Foreskin keratinocyte (primary cell): ENCODE measurements at places on chromosomes 13 and 19. TPM values are rescaled to one million over a fixed set of nuclear protein-coding genes. Genes with fewer than 3 reads are reported as not detected.

DNA sequence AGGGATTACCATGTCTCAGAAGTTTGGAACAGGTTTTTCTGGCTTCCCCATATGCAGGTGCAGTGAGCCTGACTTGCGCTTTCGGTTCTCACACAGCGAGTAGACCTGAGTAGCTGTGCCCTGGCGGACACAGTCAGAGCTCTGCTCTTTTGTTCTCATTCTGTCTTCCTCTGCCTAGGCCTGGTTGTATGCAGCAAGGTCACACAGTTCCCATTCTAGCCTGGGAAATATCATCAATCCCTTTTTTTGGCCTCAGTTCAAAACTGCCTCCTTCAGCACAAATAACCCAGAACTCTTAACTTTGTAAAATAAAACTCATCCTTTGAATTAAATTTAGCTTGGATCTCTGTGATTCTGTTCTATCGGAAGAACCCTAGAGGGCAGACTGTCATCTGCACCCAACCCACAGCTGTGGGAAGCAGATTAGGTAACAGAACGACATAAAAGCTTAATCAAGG lies 10.2 kb downstream of the OXGR1 start:
- DNase-seq = peak; percentile 44

DNA sequence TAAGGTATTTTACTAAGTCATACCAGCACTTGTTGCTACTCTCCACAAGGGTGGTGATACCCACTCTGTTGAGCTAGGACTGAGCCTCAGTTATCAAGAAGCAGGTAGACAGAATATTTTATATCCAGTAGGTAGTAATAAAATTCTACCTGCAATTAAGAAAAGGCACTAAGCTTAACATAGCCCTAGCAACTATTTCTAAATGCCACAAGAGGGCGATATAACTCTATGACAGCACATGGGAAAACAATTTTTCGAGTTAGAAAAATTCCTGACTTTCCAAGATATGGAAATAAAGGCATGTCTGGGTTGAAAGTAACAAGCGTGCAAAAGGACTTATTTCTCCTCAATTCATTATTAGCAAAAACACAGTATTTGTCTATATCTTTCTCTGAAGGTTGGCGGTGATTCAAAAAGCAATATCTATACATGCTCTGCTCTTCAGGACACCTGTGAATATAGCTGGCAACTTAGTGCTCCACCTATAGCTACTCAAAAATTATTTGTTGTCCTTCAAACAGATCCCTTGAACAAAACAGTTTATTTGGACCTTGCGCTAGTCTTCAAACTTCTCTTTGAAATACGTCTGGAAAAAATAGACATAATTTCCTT lies 14.7 kb downstream of the CCDC169 start:
- peak; percentile 25 for DNase-seq

DNA sequence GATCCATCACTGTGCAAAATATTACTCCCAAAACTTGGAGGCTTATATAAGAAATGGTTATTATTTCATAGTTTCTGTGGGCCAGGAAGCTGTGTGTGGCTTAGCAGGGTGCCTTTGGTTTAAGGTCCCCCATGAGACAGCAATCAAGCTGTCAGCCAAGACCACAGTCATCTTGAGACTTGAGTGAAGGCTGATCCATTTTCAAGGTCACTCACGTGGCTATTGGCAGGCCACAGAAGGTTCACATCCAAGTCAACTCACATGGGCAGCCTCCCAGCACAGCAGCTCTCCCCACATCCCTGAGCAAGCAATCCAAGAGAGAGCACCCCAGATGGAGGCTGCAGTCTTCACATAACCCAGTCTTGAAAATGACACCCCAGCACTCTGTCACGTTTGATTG lies 537.4 kb downstream of the MYO16 start:
- no peak for DNase-seq

- DNase-seq = no peak
Observed at GRCh38 chr19:49472936-49473335, 1.1 kb upstream of the FLT3LG start.

KLK8 gene
- total RNA-seq = 88.9 and 91.7 TPM in 2 replicates

CYP4F22 gene
- total RNA-seq = 0.04 and 0.10 TPM in 2 replicates

CGB8 gene
- total RNA-seq = not detected in 2 replicates

MRPS12 gene
- 81.3 and 84.7 TPM in 2 replicates for total RNA-seq

DNA sequence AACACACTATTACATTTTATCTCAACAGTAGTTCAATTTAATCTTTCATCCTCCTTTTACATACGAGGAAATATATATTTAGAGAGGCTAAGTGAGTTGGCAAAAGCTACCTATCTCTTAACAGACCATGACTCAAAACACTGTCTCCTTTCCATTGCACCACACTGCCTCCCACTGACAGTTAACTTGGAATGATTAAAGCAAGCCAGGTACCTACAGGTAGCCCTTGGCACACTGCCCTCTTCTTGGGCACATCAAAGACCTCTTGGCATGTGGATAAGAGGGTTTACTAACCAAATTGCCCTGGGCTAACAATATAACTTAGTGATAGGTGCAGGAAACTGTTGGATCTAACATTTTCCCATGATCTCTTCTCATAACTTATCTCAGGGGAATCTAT lies 1.8 kb downstream of the ABHD13 start:
- peak; percentile 31 for DNase-seq

GRCh38 chr19:29845574-29846176 lies 33.9 kb downstream of the CCNE1 start:
- no peak for DNase-seq

ZNF610 gene
- 0.28 and 0.95 TPM in 2 replicates for total RNA-seq

DNA sequence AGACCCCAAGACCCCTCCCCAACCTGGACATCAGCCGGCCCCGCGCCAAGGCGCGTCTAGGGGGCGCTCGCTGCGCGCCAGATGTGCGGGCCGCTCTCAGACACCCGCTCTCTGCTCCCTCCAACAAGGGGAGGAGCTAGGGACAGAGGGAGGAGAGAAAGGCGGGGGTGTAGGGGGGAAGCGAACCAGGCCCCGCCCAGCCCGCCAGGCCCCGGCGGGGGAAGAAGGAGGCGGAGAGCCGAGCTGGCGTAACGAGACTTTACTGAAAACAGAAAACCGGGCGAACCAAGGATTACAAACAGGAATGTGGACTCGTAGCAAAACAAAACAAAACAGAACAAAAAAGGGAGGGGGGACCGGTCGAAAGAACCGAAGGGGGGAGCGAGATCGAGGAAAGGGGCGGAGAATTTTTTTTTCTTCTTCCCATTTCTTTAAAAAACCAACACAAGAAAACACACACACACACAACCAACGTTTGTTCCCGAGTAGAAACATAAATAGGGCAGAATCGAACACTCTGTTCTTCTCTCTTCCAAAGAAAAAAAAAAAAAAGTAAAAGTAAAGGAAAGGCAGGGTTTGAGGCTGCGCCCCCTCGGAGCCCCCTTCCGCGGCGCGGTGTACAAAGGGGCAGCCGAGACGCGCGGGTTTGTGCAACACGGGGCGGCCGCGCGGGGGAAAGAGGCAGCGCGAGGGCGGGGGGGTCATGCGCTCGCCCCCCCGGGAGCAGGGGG lies 1.7 kb downstream of the JUND start:
- peak; percentile 78 for DNase-seq

CCDC70 gene
- not detected in 2 replicates for total RNA-seq

LIM2 gene
- not detected in 2 replicates for total RNA-seq

GRCh38 chr13:22517544-22517943 lies 663.2 kb upstream of the SGCG start:
- no peak for DNase-seq

ZNF850 gene
- 2.1 and 2.2 TPM in 2 replicates for total RNA-seq

TLE2 gene
- total RNA-seq = 1.4 and 1.8 TPM in 2 replicates

DNA sequence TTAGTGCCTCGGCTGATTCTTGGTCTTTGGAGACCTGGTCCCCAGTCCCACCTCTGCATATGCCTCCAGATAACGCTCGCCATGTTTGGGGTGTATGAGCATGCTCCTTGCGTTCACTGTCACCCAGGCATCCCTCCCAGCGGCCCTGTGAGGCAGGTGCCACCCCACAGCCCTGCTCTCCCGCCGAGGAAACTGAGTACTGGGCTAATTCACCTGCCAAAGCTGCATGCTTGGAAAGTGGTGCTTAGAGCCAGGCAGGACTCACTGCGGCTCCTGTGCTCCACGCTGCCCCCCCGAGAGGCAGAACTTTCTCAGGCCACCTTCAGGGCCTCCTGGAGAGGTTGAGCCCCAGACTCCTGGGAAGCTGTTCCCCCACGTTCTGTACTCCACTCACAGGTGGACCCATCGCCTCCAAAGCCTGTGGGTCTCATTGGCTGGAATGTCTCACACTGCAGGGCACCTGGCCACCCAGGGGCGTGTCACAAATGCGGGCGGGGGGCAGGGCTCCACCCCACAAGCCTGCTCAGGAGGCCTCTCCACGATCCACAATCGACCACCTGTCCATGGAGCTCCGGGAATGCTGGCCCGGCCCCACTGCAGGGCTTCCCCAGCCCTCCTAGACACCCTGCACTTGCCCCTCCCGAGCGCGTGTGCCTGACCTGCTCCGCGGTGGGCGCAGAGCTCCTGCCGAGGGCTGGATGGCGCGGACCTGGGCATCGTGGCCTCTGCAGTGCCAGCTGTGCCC lies 64.6 kb downstream of the ATP11A start:
- no peak for DNase-seq

DNA sequence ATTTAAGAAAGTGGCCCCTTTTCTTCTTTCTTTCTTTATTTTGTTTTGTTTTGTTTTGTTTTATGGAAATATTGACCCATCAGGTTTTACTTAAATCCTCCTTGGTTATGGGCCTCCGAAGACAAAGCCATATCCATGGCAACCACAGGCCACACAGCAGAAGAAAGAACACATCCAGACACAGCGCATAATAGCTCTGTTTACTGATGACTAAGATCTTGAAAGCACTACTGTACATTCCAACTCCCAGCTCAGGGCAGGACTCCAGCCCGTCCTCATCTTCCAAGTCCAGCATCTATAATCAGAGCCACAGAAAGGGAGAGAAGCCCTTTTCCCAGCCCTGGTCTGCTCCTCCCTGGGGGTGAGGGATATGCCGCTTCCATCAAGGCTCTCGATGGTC lies 84.3 kb downstream of the NUFIP1 start:
- DNase-seq = peak; percentile 49

- DNase-seq = peak; percentile 94
Observed at GRCh38 chr19:1213391-1214286, 8.1 kb downstream of the STK11 start.

- no peak for DNase-seq
Observed at GRCh38 chr13:44240611-44241145, 132.9 kb upstream of the SERP2 start.

DNA sequence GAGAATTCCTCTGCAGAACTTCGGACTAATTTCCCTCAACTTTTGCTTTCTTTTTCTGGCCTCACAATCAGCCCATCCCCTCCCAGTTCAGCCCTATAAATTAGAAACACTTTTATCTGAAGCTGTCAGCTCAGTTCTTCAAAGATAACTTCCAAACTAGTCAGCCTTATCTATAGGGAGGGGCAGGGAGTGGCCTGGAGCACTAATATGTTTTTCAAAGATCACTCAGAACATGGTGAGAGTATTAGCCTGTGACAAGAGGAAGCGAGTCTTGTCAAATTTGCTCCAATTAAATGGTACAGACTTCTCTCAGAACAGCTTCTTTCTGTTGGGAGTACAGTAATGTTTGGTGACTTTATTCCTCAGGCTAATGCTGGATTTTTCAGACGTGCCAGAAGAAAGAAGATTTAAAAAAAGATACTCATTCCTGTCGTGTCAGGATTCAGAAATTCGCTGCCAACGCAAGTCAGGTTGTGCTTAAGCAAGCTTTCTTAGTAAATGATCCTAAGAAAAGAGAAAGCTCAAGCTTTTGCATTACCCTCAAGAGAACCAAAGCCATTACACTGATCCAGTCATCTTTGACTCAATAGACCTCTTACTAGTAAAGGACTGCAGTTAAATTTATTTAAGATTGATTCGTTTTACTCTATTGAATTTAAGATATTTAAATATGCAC lies 1033.6 kb downstream of the SLITRK5 start:
- DNase-seq = peak; percentile 5

ZNF85 gene
- 8.2 and 8.9 TPM in 2 replicates for total RNA-seq

GRCh38 chr19:31160336-31160926 lies 188.8 kb downstream of the TSHZ3 start:
- DNase-seq = no peak

DNA sequence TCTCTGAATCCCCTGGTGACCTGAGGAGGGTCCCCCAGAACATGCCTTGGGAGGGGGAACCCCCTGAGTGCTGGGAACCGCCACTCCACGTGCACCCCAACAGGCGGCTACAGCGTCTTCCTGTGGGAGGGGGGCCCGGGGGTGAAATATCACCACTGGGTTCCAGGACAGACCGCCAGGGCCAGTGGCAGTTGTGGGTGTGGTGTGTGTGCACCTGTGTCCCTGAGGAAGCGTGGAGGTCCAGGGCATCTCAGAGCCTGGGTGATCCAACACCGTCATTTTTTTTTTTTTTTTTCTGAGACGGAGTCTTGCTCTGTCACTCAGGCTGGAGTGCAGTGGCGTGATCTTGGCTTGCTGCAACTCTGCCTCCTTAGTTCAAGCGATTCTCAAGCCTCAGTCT lies 4.2 kb downstream of the ADGRE5 start:
- no peak for DNase-seq

DNA sequence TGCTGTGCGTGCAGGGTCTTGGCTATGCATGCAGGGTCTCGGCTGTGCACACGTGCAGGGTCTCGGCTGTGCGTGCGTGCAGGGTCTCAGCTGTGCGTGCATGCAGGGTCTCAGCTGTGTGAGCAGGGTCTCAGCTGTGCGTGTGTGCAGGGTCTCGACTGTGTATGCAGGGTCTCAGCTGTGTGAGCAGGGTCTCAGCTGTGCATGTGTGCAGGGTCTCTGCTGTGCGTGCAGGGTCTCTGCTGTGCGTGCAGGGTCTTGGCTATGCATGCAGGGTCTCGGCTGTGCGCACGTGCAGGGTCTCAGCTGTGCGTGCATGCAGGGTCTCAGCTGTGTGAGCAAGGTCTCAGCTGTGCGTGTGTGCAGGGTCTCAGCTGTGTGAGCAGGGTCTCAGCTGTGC lies 42.5 kb downstream of the RAB20 start:
- DNase-seq = no peak

GRCh38 chr13:91240341-91240740 lies 107.1 kb upstream of the MIR17HG start:
- DNase-seq = no peak

GRK1 gene
- total RNA-seq = not detected in 2 replicates

DNA sequence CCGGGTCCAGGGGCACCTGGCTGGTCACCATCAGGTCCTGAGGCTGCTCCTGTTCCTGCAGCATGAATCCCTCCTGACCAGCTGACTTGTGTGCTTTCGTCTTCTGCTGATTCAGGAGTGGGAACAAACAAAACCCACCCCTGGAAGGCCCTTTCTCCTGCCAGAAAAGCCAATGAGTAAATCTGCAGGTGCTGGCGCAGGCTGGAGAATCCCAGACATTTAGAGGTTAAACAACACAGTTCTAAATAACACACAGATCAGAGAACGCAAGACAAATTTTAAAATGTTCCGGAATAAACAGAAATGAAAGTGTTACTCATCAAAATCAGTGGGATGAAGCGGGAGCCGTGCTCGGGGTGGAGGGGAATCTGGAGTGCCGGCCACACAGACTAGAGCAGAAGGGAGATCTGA lies 60.6 kb upstream of the C13orf46 start:
- no peak for DNase-seq
